ENCODE measurements at places on chromosomes 3 and 15. TPM values are rescaled to one million over a fixed set of nuclear protein-coding genes. Genes with fewer than 3 reads are reported as not detected.

DNA sequence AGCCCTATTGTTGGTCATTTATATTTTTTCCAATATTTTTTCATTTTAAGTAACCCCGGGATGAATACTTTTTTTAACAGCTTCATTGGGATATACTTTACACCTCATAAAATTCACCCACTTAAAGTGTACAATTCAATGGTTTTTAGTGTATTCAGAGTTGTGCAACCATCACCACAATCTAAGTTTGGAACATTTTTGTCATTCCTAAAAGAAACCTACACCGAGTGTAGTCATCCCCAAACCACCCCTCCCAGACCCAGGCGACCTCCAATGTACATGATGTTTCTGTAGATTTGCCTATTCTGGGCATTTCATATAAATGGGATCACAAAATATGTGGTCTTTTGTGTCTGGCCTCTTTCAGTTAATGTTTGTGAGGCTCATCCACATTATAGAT, 118.3 kb upstream of the FRMD4B start:
- DNase-seq: no peak

DNA sequence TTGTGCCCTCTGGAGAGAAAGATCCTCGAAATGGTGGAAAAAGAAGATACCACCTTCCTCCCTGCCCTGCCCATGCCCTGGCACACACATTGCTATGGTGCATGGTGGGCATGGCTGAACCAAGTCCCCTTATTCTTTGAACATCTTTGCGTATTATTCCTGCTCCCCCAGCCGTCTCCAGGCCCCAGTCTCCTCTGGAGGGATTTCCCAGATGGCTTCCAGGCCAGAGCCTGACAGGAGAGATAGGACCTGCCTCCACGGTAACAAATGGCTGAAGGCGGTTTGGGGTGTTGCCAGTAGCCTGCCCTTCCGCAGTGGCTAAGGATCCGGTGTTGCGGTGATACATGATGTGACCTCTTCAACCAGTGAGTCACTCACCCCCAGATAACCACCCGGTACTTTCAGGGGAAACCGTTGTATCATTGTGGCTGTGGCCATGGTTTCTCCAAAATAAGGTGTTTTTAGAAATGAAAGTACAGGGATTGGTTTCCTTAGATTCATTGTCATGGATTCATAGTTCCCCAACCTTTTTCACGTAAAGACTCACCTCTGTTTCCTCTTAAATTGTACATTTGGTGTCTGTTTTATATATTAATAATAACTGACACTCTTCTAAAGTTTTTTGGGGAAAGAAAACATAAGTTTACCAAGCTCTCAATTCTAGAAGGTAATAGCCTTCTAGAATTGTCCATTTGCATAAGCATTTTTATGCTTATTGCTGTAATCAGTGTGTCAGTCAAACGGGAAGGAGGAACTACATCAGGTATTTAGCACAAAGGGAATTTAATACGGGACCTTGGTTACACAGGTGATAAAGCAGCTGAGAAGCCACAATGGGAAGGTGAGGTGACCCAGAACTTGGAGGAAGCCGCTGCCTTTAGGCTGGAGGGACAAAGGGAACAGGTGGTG, 25.9 kb downstream of the SMAD3 start:
- DNase-seq: no peak

- DNase-seq: no peak
These were observed 137.7 kb downstream of the NSMCE3 start for GRCh38 chr15:29131840-29132420.

- no peak for DNase-seq
These were observed 517.0 kb downstream of the SQOR start for GRCh38 chr15:46151786-46152185.

DNA sequence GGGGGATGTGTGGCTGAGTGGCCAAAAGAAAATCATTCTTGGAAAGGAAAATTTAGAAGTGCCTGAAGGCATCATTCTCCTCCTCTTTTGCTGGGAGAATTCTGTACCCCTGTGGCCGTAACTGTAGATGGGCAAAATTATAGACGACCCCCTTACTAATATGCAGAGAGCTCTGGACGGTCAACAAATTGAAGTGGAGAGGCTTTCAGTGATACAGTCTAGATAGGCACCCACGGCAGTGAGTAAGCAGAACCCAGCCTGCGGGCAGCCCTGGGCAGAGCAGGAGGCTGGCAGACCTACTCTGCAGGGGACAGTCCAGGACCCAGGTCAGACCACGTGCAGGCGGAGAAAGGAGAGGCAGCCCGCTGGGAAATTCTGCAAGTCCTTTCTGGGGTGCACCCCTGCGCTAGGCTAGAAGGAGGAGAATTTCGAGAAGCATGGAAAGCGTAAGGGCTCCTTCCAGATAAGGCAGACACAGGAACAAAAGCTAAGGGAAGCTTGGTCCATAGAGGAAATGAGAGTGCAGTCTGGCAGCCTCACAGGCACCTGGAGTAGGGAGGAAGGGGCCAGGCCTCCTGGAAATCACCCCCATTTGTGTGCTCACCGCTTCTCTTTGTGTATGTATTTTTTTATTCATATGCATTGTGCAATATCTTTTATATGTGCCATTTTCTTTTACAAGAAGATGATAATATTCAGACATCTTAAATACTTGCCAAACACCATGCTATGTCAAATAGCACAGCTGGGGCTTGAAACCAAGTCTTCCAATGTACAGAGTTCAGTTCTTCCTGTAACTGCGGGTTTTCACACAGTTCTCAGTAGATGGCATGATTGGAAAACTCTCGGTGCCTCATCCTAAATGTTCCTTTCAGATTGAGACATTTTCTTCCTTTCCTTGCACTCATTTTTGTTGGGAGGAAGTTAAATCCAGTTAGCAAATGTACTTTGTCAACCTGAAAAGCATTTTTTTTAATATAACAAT, 40.2 kb downstream of the LRRK1 start:
- no peak for DNase-seq

SLC35G2 gene
- total RNA-seq: 4.2 TPM

ITIH3 gene
- total RNA-seq: 0.62 TPM

RASL12 gene
- total RNA-seq: 32.8 TPM

IFT80 gene
- total RNA-seq: 51.7 TPM

LINGO1 gene
- total RNA-seq: 2.9 TPM

MASP1 gene
- total RNA-seq: 12.0 TPM
